CD8-positive, alpha-beta memory T cell (primary cell): ENCODE measurements at places on chromosomes 16 and 17.

- DNase-seq = no peak
These were observed 169.2 kb downstream of the LAT start for GRCh38 chr16:29154088-29154487.

- no peak for DNase-seq
These were observed 201.3 kb upstream of the IRX3 start for GRCh38 chr16:54487933-54488332.

DNA sequence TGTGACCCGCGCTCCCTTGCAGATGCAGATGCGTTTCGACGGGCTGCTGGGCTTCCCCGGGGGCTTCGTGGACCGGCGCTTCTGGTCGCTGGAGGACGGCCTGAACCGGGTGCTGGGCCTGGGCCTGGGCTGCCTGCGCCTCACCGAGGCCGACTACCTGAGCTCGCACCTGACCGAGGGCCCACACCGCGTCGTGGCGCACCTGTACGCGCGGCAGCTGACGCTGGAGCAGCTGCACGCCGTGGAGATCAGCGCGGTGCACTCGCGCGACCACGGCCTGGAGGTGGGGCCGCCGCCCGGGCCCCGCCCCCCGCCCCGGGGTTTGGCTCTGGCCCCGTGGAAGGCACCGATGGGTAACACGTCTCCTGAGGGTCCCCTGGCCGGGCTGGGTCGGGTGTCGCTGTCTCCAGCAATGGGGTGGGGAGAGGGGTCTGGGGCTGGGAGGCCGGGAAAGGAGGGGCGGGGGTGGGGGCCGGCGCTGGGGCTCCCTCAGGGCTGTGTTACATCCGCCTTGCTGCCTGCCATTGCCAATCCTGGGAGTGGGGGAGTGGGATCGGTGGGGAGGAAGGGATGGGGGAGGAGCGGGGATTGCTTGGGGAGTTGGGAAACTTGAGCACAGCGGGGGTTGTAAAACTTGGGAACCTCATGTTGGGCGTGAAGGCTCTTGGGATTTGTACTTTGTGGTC, 737 bp downstream of the NUDT16L1 start:
- DNase-seq = peak; percentile 72

GRCh38 chr17:39579318-39580081, 28.2 kb downstream of the NEUROD2 start:
- no peak for DNase-seq

DNA sequence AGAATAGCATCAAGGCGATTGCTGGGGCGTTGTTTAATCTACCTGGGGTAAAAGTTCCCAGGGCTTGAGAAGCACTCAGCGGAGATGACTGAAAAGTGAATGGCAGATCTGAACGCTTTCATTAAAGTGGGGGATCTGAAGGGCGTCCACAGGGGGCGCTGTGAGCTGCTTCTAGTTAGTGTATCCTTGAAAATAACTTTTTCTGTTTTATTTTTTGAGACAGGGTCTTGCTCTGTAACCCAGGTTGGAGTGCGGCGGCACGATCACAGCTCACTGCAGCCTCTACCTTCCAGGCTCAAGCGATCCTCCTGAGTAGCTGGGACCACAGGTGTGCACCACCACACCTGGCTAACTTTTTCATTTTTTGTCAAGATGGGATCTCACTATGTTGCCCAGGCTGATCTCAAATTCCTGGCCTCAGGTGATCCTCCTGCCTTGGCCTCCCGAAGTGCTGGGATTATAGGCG, 360.4 kb downstream of the SEC14L1 start:
- DNase-seq = no peak

- no peak for DNase-seq
These were observed 20.5 kb downstream of the SREBF1 start for GRCh38 chr17:17816240-17816814.

DNA sequence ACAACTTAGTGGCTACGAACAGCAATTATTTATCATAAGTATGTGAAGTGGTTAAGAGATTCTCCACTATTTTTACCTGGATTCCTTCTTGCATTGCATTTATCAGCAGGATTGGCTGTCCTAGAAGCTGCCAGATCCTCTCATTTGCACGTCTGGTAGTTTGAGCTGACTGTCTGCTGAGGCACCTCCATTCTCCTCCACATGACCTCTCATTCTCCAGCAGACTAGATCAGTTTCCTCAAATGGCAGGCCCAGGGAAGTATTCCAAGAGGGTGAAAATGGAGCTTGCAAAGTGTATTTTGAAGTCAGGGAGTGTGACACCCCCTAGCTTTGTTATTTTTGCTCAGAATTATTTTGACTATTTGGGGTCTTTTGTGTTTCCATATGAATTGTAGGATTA, 870.1 kb downstream of the CDH11 start:
- DNase-seq = no peak

DNA sequence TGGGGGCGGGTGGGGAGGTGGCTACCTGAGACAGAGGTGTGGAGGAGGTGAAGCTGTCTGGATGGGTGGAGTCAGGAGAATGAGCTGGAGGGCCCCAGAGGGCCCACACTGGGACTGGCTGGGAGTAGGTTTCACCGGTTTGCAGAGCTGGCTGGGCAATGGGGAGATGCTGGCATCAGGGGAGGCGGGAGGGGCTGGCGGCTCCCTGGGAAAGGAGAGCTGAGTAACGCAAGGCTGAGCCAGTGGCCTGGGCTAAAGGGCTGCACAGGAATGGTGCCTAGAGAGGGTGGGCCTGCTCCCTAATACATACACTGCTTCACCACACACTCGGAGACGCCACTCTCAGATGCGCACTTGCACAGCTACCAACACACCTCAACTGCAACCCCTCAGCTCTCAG, 12.4 kb downstream of the P3H4 start:
- no peak for DNase-seq

- DNase-seq = no peak
These were observed 27.4 kb downstream of the TMC6 start for GRCh38 chr17:78101112-78101511.

- no peak for DNase-seq
These were observed 8.0 kb downstream of the TRAF4 start for GRCh38 chr17:28751600-28752366.

- DNase-seq = peak; percentile 38
These were observed at the start of gene KCNAB3 for GRCh38 chr17:7929158-7930023. Gene KCNAB3 (minus strand): TSS chr17:7929856. CDS start chr17:7929435, 421 bp downstream.

DNA sequence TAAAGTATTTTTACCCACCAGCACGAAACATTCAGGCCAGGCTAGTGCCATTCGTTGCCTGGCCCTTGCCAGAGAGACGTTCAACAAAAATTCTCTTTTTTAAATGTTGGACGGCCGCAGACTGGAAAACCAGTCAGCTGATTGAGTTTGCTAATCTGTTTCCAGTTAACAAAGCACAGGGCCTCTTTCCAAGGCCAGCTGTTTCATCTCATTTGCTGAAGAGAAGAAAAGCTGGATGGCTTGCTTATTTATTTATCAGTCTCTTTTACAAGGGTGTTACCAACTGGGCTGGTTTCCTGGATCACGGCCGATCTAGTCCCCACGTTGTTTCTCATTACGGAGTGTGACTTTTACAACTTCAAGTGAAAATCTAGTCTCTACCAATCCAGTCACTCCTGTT, 418.7 kb upstream of the DYNLRB2 start:
- DNase-seq = no peak

- DNase-seq = no peak
These were observed 30.3 kb upstream of the RAI1 start for GRCh38 chr17:17650959-17651358.

DNA sequence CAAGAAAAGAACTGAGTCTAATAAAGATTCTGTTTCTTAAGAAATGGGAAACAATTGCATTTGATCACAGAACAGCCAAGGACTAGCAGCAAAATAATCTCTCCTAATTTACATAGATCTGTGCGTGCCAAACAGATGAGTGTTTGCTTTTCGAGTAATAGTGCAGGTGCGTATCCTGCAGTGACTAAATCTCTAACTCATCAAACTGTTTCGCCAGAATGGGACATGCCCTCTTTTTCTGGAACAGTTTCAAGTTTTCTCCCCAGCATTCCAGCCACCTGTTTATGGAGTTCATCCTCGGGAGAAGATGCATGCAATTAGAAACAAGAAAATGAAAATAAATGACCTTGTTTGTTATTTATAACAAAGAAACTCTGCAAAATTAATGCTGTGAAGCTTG, 5.7 kb upstream of the TOX3 start:
- DNase-seq = no peak

- DNase-seq = no peak
These were observed 171.8 kb upstream of the CACNG5 start for GRCh38 chr17:66663041-66663606.

- peak; percentile 84 for DNase-seq
These were observed 21.4 kb downstream of the QPRT start for GRCh38 chr16:29700253-29700987.

GRCh38 chr17:77790143-77790829, 168.2 kb upstream of the TNRC6C start:
- no peak for DNase-seq
